ENCODE measurements at places on chromosomes 5 and 9.

DNA sequence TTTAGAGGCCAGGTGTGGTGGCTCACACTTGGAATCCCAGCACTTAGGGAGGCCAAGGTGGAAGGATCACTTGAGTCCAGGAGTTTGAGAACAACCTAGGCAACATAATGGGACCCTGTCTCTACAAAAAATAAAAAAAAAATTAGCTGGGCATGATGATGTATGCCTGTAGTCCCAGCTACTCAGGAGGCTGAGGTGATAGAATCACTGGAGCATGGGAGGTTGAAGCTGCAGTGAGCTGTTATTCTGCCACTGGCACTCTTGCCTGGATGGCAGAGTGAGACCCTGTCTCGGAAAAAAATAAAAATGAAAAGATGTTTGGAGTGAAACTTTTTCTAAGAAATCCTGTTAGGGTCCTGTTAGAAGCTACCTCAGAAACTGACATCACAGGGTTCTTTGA, 24.2 kb downstream of the OCLN start:
- DNase-seq: no peak

GRCh38 chr5:136984772-136985446, 514.2 kb downstream of the SPOCK1 start:
- DNase-seq: no peak

DNA sequence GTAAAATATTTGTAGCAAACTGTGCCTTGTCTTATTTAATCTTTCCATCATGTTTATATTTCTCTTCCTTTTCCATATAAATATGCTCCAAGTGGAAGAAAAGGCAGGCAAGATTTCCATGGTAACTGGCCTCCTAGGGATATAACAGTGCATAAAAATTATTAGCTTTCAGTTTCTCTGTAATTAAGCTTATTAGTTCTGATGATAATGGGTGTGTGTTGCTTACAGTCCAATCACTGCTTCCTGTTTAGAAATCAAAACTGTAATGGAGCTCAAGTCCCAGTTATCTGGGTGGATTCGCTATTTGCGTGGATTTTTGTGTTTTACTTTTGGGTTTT, 213.0 kb downstream of the PJA2 start:
- DNase-seq: no peak

DNA sequence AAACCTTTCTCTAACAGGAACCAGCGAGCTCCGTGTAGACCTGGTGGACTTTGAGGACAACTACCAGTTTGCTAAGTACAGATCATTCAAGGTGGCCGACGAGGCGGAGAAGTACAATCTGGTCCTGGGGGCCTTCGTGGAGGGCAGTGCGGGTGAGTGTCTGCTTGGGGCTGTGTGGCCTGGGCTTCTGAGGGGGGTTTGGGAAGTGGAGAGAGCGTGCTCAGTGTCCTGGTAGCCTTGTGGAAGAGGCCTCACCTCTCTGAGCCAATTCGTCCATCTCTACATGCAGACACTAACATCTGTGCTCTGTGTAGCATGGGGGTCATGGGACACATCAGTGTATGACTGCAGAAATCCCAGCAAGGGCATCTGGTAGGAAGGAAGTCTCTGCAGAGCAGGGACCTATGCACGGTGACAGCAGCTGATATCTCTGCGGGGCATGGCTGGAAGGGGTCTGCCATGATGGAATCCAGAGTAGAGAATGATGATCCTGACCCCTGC, 5.9 kb downstream of the FCN2 start:
- no peak for DNase-seq

DNA sequence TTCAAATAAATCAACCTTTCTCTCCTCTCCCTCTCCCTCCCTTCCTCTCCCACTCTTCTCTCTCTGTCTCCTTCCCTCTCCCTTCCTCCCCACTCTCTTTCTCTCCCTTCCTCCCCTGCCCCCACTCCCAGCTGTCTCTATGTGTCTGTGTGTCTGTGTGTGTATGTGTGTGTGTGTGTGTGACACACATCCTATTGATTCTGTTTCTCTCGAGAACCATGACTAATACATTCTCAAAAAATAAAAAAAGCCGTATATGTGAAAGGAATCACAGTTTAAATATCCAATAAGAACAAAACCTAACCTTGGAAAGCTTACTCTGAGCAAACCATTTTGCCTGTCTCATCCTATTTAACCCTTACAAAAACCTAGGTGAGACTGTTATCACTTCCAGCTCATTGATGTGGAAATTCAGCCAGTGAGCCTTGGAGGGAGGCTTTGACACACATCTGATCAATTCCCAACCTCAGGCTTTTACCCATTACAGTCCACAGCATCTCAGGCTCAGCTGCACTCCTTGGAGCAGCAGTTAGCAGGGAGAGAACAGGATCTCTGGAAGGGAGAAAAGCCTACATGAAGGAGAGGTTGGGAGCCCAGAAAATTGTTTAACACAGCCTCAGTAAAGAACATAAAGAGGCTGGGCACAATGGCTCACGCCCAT, 8.3 kb downstream of the HSD17B3 start:
- peak; percentile 77 for DNase-seq

DNA sequence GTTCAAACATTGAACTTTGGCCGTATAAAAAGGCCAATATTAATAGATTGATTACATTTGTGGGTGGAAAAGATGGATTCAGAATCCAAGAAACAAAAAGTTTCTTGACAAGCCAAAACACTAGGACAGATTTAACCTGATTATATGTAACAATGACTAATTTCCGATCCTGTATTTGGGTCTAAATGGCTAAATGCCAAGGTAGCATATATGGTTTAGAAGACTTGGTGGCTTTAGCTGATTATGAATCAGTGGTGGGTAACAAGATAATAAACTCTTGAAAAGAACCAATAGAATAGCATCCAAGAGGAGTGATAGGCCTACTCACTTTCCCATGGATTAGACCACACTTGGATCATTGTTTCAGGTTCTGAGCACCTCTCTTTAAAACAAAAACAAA, 21.8 kb upstream of the ANP32B start:
- DNase-seq: no peak

DNA sequence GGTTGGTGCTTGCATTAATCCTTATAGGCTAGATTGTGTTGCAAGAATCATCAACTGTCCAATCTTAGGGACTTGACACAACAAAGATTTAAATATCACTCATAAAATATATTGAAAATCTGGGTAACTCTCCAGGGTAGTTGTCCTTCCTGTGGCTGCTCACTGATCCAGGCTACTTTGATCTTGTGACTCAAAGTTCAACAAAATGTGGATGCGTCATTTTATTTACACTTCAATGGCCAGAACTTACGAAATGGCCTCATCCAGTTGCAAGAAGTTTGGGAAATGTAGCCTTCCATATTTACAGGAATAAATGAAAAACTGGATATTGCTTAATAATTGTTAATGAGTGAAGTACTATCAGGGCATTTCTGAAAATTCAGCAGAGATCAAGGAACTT, 235.5 kb upstream of the ACTBL2 start:
- peak; percentile 81 for DNase-seq

DNA sequence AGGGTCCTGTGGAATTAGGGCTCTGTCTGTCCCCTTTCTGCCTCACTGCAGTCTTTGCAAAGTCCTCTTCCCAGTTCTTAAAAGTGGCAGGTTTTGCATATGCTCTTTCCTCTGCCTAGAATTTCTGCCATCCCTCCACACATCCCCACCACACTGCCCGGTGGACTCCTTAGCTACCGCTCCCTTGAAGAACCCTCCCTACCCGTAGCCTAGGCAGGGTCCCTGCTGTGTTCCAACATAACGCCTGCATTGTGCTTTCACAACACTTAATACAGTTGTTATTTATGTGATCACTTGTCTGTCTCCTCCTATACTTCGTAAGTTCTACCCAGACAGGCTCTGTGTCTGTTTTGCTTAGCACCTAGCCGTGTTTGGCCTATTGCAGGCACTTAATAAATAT, 142.5 kb upstream of the DMRT1 start:
- no peak for DNase-seq

- DNase-seq: no peak
Observed at GRCh38 chr5:152306386-152306785, 98.7 kb downstream of the NMUR2 start.

DNA sequence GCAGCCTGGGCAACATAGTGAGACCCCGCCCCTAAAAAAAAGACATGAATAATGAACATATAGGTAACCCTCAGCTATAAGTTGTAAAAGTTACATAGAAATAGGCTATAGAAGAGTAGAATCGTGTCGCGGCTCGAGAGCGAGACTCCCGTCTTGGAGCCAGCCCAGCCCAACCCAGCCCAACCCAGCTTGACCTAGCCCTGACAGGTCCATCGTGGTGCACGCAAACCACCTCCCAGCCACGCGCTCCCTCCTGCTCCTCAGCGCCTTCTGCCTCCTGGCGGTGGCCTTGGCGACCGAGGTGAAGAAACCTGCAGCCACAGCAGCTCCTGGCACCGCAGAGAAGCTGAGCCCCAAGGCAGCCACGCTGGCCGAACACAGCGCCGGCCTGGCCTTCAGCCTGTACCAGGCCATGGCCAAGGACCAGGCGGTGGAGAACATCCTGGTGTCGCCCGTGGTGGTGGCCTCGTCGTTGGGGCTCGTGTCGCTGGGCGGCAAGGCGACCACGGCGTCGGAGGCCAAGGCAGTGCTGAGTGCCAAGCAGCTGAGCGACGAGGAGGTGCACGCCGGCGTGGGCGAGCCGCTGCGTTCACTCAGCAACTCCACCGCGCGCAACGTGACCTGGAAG, 10.8 kb downstream of the KIF24 start:
- DNase-seq: no peak

DNA sequence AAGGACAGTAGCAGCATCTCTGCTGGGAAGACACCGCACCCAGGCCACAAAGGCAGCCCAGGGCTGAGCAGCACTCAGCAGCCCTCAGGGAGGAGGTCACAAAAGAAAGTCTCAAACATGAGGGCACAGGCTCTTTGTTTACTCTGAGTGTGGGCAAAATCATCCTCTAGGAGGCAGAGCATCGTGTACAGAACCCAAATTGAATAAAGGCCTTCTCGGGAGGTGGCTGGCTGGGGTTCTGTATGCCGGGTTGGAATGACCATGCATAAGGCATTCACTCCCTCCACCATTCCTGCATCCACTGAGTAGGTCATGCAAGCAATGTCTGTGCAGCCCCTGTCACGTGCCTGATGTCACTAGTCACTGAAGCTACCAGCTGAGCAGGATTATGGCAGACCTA, 412.8 kb downstream of the SPOCK1 start:
- no peak for DNase-seq

- DNase-seq: no peak
Observed at GRCh38 chr9:121651295-121652020, at the start of gene DAB2IP. Gene DAB2IP, plus strand, starts transcription at chr9:121651634. Its CDS starts 142 bp downstream, at chr9:121651776.

DNA sequence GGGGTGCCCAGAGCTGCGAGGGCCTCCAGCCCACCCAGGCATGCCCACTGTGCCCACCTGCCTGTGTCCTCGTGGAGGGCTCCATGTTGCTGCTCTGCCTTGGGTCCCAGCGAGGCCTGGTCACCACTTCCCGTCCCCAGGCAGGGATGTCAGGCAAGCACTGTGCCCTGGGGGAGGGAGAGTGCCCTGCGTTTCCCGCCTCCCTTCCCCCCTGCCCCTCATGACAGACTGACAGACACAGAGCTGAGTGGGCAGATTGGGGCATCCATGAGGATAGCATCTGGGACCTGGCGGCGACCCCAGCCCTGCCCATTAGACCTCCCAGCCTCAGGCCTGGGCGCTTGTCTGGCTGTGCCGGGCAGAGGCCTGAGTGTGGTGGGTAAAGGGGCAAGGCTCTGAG, 56.9 kb downstream of the KCNT1 start:
- DNase-seq: no peak

- no peak for DNase-seq
Observed at GRCh38 chr9:105076729-105077128, 148.8 kb upstream of the ABCA1 start.

DNA sequence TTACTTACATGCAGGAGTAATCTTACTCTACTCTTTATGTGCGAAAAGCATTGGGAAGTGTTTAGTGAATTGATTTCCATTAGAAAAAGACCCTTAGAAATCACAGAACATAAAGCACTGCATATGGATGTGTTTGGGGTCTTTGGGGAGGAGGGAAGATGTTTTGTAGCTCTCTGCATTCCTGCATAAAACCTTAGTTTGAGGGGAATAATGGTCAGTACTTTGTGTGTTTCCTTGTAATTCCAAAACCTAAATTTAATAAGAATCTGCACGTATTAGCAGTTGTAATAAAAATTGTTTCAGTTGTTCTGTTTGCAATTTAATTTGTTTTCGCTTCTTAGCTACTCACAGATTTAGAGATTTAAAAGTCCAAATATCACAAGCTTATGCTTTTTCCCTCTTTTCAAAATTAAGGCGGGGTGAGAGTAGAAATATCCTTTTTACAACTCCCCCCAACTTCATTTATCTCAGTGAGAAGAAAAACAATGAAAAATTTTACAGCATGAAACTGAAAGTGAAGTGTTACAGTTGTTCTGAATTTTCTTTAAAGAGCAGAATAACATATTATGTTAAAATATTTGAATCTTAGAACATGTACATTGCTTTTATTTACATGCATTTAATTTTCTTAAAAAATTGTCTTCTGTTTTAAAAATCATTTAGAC, 143.8 kb downstream of the SMARCA2 start:
- no peak for DNase-seq

GRCh38 chr9:127380479-127380878, 16.5 kb upstream of the SLC2A8 start:
- no peak for DNase-seq

DNA sequence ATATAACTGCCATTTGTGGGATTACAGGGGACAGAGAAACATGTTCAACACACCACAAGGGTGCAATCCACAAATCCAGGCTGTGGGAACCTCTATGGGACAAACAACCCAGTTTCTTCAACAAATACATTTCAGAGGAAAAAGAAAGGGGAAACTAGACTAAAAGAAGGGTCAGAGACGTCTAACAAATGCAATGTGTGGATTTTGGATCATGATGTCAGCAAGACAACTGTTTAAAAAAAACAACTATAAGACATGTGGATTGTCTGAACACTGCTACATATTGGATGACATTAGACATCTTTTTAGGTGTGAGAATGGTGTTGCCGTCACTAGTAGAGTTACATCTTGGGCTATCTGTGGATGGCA, 3.9 kb upstream of the RALGDS start:
- DNase-seq: no peak

- no peak for DNase-seq
Observed at GRCh38 chr9:88997646-88998045, 6.4 kb downstream of the S1PR3 start.

DNA sequence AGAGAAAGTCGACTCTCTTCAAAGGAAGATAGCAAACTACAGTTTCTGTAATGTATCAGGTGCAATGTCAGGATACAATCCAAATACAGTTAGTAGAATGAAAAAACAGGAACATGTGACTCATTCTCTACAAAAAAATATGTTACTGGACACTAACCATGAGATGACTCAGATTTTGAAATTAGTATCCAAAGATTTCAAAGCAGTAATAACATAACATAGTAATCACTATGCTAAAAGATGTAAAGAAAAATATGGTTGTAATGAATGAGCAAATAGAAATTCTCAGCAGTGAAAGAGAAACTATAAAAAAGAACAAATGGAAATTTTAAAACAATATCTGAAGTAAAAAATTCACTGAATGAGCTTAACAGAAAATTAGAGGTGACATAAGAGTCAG, 42.3 kb downstream of the SHOC1 start:
- DNase-seq: peak; percentile 73

Data from bronchial epithelial cell (primary cell).